ENCODE measurements at places on chromosomes 3 and 15.

DNA sequence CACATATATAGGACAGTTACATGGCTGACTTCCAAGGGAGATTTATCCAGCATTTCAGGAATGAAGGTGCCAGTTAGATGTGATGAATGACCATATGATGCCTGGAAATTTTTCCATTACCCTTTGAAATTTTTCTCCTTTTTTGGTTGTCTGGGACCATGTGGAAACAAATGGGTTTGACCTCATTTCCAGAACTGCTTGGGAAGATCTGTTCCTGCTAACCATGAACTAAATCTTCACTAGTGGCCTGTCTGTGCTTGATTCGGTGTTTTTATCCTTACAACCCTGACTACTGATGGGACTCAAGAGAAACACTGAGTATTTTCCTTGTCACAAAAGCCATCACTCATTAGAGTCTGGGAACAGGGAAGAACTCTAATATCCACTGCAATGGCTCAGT lies 409.4 kb downstream of the PDCD6IP start:
- no peak for DNase-seq

- DNase-seq: no peak
Measured at GRCh38 chr15:84006421-84006820, 229.2 kb upstream of the GOLGA6L4 start.

DNA sequence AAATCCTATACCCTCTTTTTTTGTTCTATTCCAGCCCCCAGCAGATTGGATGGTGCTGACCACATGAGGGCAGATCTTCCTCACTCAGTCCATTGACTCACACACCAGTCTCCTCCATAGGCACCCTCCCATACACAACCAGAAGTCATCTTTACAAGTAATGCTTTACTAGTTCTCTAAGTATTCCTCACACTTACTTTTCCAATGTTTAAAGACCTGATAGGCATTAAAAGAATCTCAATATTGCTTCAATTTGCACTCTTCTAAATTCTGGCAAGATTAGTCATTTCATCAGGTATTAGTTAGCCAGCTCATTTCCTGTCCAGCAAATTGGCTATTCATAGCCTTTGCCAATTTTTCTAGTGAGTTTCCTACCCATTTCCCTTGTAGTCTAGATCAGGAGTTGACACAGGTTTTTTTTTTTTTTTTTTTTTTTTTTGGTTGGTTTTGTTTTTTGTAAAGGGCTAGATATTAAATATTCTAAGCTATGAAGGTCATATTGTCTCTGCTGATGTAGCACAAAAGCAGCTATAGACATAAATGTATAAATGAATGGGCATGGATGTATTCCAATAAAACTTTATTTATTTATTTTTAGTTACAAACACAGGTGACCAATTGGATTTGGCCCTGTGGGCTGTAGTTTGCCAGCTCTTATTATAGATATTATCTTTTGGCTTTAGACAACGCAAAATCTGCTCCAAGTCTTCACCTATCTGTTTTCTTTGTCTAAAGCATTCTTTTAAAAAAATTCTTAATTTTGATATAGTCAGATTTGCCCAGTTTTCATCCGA lies 76.1 kb downstream of the ABHD5 start:
- no peak for DNase-seq

DNA sequence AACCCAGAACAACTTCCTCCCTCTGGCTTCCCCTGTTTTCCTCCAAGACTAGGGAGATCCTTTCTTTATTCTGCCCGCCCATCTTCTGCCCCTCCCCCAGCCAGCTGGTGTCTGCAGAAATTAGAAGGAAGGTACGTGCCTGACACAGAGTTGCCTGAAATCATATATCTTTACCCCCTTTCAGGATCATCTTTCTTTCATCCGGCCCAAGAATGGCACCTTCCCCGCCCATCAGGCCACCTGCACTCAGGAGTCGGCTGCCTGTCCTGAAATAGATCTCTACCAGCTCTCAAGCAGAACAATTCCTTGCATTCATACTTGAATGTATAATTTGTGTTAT lies 133.7 kb downstream of the VGLL4 start:
- no peak for DNase-seq

- DNase-seq: no peak
Measured at GRCh38 chr3:23157331-23157730, 45.8 kb upstream of the UBE2E2 start.

DNA sequence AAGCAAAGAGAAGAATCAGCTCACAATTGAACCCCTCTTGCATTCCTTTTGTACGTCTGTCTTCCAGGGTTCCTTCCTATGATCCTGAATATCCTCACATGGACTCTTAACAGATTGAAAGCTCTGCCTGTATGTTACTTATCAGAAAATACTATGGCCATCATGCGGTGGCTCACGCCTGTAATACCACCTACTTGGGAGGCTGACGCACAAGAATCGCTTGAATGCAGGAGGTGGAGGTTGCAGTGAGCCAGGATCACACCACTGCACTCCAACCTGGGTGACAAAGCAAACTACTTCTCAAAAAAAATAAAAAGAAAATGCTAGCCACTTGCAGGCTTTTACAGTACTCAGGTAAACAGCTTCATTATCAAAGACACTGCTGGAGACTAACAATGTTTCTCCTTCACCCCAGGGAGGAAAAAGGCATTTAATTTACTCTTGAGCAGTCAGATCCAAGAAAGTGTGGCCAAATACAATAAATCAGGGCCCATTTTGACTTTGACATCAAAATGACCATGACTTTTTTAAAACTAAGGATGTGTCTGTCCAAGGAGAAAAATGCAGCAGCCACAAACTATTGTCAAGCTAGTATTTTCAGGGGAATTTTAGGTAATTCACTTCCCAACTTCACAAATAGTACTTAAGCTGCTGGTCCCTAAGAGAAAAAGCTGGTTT lies 27.3 kb downstream of the NPTN start:
- DNase-seq: no peak

GRCh38 chr3:134049676-134050075 lies 20.0 kb upstream of the SLCO2A1 start:
- DNase-seq: no peak

DNA sequence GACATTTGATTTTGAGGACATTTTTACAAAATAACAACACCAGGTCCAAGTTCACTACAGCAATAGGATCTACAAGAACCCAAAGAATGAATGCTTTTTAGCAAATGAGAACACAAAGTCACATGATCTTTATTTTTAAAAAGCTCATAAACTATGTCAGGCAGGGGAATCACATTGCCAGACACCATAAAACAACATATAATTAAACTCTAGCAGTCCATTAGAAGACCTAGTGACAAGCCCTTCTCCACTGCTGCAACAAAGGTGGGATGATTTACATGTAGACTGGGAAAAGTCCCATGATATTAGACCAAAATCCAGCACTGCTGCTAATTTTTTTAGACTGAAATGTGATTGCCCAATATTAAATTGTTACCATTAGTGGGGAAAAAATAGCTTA lies 92.6 kb downstream of the FHIT start:
- DNase-seq: no peak

- DNase-seq: no peak
Measured at GRCh38 chr15:74857671-74858368, 14.9 kb upstream of the ULK3 start.

GRCh38 chr3:79038057-79038456 lies 729.7 kb downstream of the ROBO1 start:
- DNase-seq: no peak

DNA sequence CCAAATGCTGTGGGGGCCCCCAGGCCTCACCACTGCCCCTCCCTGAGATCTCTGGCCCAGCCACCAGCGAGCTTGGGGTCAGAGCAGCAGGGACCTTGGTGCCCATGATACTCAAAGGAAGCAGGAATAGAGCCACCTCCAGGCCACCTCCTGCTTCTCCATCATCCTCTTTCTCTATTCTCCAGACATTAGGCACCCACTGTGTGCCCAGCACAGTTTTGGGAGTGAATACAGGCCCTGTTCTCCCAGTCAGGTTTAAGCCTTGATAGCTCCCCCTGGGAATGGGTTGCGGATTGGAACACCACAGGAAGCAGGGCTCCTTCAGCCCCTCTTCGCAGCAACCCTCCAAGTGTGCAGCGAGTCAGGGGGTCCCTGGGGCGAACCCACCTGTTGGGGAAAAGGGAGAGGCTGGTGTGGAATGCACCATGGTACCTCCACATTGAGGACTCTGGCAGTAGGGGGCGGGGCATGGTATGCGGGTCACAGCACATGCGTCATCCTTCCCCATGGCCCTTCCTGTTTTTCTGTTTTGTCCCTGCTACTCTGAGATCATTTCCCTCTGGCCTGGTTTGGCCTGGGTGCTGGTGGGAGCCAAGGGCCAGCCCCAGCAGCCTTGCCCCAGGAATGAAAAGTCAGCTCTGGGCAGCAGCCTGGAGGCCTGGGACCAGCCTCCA lies 14.2 kb upstream of the SEMA3B start:
- no peak for DNase-seq

GRCh38 chr3:79063624-79064023 lies 704.2 kb downstream of the ROBO1 start:
- DNase-seq: no peak

GRCh38 chr3:15052335-15053242 lies 12.5 kb downstream of the MRPS25 start:
- no peak for DNase-seq

- no peak for DNase-seq
Measured at GRCh38 chr3:52514576-52514975, 19.1 kb downstream of the NT5DC2 start.

DNA sequence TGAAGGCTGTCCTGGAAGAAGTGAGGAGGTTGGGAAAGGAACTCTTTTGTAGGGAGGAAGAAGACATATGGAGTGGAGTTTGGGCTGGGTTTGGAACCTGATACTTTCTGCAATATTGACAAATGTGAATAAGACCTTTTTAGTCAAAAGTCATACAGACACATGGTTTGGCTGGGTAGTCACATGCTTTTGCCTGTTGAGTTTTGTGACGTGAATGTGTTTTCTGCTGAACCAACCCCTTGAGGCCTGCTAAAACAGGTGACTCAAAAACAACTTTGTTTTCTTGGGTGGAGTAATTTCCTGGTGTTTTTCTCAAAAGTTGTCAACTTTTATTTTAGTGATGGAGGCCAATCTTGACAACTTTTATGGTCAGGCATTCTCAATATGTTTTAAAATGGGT lies 39.4 kb upstream of the CCR4 start:
- DNase-seq: no peak

DNA sequence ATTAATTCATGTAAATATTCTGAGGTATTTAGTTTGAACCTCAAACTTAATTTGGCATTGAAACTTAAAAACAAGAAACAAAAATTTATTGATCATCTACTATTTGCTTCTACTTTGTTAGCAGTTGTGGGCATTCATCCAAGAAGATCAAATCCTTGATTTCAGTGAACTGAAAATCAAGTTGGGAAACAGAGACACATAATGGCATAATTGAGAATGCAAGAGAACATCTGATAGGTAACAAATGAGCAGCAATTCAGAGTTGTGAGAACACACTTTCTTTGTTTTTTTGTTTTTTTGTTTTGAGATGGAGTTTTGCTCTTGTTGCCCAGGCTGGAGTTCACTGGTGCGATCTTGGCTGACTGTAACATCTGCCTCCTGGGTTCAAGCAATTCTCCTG lies 33.9 kb upstream of the MED12L start:
- DNase-seq: no peak

GRCh38 chr3:72550582-72551262 lies 297.5 kb downstream of the SHQ1 start:
- DNase-seq: no peak

- DNase-seq: no peak
Measured at GRCh38 chr3:130759692-130760338, 13.2 kb upstream of the PIK3R4 start.

DNA sequence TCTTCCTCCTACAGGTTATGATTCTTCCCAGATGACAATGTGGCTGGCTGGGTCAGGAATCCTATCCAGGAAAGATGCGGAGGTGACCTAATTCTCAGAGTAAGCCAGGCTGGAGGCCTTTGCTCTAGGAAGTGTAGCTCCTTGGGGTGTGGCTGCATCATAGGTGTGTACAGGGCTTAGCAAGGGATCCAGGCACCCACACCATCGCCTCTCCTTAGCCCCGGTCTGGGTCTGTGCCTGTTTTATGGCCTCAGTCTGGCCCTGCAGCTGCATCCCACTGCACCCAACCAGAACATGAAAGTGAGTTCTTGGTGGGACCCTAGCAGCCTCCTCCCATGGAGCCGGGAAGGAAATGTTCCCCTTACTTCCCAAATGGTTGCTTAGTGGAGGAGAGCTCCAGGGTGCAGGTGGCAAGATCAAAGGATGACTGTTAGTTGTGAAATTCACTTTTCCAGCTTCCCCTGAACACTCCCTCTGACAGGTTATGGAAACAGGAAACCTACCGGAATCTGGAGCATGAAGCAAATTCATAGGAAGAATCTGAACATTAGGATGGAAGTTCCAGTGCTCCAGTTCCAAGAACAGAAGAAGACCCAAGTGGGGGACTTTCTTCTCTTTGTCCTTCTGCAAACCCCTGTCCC lies 2.7 kb upstream of the AMOTL2 start:
- no peak for DNase-seq
